ENCODE measurements at places on chromosomes 2 and 18.

DNA sequence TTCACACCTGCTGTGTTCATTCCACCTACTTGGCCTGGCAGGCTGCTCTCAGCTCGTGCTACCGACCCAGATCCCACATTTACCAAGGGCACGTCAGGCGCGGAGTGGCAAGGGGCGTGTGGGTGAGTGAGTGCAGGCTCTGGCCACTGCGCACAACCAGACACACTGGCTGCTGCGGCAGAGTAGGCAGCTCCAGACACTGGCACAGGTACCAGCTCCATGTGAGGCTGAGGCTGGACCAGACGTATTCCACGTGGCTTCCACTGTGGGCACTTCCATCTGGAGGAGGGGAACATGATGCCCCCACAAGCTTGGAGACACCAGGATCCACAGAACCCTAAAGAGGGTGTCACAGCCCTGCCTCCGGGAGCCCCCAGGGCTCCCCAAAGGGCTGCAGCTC lies 74.6 kb upstream of the ZNF804A start:
- no peak for DNase-seq

DNA sequence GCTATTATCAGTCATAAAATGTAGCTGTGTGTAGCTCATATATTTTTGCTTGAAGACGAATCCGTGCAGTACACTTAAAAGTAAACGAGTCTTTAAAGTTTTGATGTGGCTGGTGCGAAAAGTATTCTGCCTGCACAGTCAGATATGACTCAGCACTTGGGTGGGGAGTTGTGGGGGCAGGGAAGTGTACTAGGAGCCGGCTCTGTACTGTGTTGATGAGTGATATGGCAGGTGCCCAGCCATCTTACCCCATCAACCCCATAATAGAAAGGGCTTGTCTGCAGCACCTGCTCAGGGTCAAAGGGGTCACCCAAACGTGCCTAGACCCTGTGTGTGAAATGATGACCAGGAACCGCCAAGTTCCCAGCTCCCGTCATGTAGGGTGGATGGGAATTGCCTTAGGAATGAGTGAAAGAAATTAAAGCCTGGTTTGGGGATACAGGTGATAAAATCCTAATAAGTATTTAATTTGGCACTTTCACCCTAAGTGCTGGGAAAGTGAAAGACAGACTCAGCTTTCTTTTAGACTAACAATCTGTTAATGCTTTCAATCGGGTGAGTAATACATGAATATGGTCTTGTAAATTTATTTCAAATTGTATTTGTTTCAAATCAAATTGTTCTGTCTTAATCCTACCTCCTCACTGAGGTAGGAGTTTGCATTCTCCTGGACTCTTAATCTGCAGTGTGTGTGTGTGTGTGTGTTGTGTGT lies 48.0 kb downstream of the BCL2L11 start:
- no peak for DNase-seq

DNA sequence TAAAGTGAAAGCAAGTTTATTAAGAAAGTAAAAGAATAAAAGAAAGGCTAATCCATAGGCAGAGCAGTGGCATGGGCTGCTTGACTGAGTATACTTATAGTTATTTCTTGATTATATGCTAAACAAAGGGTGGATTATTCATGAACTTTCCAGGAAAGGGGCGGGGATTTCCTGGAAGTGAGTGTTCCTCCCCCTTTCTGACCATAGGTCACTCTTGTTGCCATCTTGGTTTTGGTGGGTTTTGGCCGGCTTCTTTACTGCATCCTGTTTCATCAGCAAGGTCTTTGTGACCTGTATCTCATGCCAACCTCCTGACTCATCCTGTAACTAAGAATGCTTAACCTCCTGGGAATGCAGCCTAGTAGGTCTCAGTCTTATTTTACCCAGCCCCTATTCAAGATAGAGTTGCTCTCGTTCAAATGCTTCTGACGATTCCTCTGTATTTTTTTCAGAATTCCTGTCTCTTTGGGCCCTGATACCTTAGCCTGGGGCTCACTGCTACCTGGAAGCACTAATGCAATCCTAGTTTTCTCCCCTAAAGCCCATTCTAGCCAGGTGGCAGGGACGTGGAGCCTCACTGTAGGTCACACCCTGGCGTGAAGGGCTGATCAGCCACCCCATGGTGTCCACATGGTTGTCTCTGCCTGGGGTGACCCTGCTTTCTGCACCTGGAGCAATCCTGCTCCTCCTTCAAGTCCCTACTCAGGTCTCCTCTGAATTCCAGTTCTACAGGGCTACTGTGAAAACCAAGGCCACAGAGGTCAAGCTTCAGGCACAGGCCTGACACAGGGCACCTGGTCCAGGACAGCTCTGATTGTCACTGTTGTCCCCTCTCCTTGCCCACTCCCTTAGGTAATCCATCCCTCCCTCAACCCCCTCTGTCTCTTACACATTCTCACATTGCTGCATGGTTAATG lies 6.0 kb upstream of the SLC35F6 start:
- no peak for DNase-seq

GRCh38 chr18:44744161-44745121 lies 63.8 kb downstream of the SETBP1 start:
- DNase-seq, result no peak

- DNase-seq, result no peak
Observed at GRCh38 chr2:109370399-109371035, 241.5 kb downstream of the SH3RF3 start.

Data from CD4-positive, alpha-beta T cell treated with Interleukin-17A for 1 hour (primary cell).